ENCODE measurements at places on chromosomes 11 and 22.

GRCh38 chr11:128884703-128885338 lies 6.3 kb upstream of the KCNJ5 start:
- peak; percentile 75 for DNase-seq

DNA sequence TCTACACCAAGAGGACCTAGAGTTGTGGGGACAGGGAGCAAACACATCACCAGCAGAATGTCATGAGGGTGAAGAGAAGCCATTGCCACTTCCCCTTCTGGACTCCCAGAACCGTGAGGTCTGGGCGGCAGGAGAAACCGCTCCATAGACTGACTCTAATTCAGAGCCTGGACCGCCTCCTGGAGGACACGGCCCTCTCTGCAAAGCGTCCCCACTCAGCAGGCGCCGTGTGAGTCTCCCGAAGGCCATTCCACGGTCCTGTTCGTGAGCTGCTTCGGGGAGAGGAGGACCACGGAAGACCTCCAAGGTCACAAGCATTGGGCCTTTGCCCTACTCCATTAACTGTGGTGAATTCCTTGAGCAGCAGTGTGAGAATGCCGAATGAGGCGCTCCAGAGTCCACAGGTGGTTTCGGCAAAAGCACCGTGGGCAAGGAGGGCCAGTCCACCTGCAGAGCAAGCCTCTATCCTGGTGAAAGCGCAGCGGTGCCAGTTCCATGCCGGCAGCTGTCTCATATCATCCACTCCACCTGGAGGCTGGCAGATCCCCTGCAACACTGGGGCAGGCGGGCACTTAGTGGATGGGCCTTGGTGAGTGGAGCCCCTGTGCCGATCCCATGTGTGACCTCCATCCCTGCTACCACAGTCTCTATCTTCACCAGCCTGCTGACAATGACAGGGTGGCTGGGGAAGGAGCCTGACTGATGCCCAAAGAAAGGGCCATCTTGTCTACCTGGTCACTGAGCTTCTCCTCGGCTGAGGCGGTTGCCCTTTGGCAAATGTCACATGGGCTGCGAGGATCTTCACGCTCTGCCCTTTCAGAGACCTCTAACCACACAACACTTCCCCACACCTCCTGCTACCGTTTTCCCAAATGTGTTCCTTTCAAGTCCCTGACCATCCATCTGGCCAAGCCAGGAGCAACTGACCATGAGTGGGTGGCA lies 7.5 kb downstream of the C11orf21 start:
- DNase-seq, result no peak

- no peak for DNase-seq
Measured at GRCh38 chr11:12003336-12003735, 5.1 kb downstream of the DKK3 start.

DNA sequence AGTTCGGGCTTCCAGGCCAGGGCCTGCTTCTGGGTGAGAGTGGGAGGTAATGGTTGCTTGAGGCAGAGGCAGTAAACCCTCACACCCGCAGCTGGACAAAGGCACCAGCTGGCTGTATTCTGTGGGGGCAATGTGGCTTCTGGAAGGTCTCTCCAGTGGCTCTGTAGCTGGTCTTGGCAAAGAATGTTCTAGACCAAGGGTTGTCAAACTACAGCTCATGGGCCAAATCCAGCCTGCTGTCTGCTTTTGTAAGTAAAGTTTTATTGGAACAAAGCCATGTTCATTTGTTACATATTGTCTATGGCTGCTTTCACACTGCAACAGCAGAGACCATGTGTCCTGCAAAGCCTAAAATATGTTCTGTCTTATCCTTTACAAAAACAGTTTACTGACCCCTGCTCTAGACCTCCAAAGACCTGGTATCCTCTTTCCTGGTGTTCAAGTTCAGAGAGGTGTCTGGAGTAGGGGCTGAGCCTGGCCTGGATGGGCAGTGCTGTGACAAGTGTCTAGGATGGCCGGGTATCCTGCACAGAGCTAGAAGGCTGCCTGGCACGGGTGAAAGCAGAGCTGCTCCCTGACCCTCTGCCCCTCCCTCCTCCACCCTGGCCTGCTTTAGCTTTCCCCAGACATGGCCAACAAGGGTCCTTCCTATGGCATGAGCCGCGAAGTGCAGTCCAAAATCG lies 3.4 kb downstream of the TAGLN start:
- no peak for DNase-seq

DNA sequence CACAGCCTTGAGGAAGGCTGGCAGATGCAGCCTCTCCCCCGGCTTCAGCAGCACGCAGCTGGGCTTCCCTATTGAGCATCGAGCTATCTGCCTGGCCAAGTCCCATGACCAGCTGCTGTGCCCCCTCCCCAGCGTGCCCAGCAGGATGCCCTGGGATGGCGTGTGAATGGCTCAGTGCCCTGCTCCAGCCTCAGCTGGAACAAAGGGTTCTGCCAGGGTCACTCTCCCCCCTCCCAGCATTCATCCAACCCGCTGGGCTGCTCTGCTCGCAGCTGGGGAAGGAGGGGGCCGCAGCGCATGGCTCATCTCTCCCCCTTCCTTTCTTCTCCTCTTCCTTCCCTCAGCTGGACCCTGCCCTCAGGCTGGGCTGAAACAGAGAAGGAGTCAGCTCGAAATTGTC lies 14.5 kb downstream of the LRP4 start:
- DNase-seq, result no peak

- no peak for DNase-seq
Measured at GRCh38 chr11:86383041-86383955, 8.6 kb downstream of the CCDC81 start.
